ENCODE measurements at places on chromosomes 12 and 14.

DNA sequence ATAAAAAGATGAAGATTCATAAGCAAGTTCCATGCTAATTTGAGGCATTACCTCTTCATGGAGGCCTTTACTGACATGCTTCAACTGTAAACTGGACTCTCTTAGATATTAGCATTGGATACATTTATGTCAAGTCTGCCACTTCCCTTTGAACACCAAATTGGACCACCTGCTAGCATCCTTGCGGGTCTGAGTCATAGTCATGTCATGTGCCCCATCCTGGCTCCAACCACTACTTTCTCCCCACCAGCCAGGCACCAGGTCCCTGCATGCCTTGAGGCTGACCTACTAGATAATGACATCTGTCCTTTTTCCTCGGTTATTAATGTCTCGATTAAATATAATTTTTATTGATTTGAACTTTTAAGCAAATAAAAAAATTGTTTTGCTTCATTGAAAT lies 32.9 kb upstream of the EEA1 start:
- no peak for DNase-seq

DNA sequence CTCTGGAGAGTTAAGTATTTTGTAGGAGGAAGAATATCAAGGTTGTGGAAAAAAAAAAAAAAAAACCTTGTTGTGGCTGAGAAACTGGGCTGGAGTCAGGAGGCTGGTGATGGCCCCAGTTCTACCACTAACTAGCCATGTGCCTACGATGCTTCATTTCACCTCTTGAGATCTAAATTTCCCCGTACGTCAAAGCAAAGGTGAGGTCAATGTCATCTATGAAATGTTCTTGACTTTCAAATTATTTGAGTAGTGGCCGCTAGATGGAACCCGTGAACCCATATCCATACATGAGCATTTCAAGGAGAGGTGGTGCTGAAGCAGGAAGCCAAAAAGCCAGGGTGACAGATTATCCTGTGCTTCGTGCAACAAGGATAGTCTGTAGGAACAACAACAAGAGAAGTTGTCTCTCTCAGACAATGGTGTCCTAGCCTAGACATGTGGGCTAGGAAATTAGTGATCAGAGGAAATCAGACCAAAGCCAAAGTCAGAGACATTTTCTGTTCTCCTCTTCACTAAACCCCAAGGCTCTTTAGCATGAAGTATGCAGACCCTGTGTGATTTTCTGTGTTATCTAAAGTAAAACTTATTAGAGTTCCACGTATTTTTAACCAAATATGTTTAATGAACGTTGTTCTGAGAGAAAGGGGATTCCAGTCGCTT lies 95.5 kb upstream of the ETV6 start:
- DNase-seq = no peak

DNA sequence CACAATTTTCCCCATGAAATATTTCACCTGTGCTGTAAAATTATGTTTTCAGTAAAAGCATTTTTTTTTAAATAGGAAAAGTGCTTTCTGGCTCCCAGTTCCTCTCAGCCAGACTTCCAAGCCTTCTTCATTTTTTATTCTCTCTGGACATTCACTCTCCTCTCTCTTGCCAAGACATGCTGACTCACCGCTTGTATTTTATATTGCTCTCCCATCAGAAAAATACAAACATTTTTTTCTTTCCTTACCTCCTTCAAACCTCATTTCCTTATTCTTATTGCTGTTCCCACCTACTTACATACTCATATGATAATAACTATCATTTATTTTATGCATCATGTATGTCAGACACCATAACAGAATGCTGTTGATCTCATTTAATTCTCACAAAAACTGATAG lies 37.7 kb upstream of the ZNF641 start:
- no peak for DNase-seq

- peak; percentile 41 for DNase-seq
These were observed at the start of gene CHPT1 for GRCh38 chr12:101697197-101697929. Gene CHPT1 (plus strand): TSS chr12:101697640. CDS start chr12:101697862, 222 bp downstream.

GRCh38 chr12:25404955-25405354 lies 148.1 kb downstream of the LMNTD1 start:
- no peak for DNase-seq

DNA sequence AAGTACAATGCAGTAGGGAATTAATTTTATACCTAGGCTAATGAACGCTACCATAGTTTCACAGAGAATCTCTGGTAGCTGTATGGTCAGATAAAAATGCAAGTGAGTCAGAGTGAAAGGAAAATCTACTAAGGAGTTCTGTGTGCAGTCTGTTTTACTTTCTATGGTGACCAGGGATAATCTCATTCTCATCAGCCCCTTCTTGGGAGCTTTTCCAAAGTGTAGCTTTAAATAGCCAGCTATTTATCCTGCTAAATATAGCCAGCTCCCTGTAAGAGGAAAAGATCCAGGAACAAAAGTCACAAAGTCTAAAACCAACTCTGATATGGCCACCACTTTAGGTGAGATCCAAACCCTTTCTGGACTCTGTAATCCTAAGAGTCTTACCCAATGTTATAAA lies 75.5 kb downstream of the TMEM116 start:
- no peak for DNase-seq

- no peak for DNase-seq
These were observed 14.3 kb upstream of the IFI27L2 start for GRCh38 chr14:94143711-94144110.

DNA sequence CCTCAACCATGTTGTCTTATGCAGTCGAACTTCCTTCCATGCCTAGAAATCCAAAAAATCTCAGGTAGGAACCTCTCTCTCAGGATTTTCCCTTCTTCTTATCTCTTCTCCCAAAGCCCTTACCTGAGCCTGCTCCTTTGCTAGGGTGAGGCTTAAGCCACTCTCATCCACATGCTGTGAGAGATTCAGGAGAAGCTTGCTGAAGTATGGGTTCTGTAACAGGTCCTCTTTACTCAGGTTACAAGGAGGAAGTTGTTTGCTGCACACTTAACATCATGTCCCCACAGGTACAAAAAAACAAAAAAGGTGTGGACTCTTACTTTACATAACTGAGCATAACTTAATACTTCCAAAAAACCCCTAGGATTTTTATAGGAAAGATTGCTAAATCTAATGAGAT lies 4.5 kb downstream of the HAUS4 start:
- no peak for DNase-seq

DNA sequence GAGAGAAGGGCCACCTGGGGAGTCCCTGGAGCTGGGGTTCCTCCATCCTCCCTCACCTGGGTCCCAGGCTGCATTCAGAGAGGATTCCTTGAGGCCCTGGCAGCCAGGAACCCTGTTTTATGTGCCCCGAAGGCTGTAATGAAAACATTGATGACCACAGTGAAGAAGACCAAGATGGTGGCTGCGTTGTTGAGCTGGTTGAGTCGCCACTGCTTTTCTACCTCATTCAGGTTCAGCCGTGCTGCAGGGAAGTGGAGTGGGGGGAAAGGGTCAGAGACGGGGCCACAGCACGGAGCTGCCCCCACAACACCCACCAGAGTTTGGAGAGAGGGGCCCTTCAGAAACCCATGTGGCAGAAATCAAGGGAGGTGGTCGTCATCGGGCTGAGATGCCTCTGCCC lies 98.1 kb downstream of the NINJ2 start:
- DNase-seq = no peak

GRCh38 chr12:6116471-6117021 lies 7.9 kb downstream of the VWF start:
- DNase-seq = no peak

- DNase-seq = no peak
These were observed 153.8 kb downstream of the MED13L start for GRCh38 chr12:116123451-116124258.

- DNase-seq = no peak
These were observed 106.0 kb upstream of the PRICKLE1 start for GRCh38 chr12:42695490-42695995.

GRCh38 chr14:100669011-100669412 lies 57.7 kb upstream of the DLK1 start:
- no peak for DNase-seq

DNA sequence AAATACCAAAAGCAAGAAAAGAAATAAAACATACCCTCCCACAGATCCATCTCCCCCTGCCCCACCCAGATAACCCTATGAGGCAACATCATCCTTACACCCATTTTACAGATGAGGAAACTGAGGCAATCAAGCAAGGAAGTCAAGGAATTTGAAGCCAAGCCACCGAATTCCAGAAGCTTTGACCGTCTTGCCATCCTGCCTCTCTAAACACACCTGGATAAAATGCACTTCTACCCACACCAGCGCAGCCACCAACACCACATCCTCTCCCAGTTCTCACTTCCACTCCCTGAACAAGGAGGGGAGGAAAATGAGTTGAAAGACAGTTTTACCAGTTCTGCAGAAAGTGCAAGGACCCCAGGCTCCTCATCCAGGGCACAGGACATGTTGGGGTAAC lies 13.6 kb downstream of the CMKLR1 start:
- DNase-seq = no peak

GRCh38 chr14:100439781-100440180 lies 116.6 kb downstream of the SLC25A47 start:
- no peak for DNase-seq

DNA sequence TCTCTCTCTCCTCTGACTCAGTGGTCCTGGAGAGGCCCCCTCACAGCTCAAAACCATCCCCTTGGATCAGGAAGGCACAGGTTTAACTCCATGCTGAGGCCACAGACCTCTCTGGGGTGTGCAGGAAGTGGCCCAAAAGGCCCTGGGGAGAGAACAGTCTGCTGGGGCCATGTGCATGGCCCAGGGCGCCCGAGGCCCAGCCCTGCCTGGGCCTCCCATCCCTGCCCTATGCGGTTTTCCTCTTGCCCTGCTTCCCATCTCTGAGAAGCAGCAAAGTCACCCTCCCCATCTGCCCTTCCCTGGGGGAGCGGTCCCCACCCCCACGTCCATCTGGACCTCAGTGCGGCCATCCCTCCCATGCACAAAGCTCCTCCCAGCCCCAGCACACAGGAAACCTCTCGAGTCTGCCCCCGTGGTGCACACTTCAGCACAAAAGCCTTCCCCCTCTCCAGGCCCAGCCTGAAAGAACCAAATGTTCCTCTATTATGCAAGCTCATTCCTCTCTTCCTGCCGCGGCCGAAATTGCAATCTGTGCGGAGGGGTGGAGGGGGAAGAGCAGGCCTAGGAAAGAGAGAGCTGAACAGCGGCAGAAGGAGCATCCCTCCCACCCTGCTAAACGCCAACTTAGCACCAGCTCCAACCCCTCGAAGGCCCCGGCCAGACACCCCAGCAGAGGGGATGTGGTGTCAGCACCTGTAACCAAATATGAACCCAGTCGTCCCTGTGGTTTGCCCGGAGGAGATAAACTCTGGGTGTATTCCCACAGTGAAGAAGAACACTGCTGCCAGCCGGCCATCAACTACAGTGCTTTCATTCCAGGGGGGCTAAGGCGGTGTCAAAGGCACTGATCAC lies 108.5 kb downstream of the SCARB1 start:
- no peak for DNase-seq

DNA sequence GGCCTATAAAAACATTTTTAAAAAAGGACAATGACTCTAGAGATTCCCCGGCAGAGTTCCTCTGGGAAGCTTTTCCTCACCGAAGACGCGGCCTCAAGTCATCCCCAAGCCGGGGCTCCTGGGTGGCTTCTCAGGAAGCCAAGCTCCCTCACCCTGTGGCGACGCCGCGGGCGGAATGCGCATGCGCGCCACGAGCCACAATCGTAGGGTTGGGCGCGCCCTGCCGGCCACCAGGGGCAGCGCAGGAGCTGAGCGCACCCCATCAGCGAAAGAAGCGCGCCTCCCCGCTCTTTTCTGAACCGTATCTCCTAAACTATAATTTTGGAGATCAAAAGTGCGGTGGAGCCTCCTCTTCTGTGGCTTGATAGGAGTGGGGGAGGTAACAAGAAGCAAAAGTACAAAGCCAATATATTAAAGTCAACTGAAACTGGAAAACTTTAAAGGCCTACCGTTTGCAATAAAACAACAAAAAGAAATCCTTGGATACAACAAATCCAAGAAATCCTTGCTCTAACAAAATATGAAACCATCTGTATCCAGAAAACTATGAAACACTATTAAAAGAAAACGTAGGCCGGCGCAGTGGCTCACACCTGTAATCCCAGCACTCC lies 17.4 kb upstream of the CHFR start:
- DNase-seq = peak; percentile 89
